ENCODE measurements at places on chromosomes 3 and 15. TPM values are rescaled to one million over a fixed set of nuclear protein-coding genes. Genes with fewer than 3 reads are reported as not detected.

GRCh38 chr3:46971742-46972141 lies 4.8 kb downstream of the CCDC12 start:
- DNase-seq = no peak

DNA sequence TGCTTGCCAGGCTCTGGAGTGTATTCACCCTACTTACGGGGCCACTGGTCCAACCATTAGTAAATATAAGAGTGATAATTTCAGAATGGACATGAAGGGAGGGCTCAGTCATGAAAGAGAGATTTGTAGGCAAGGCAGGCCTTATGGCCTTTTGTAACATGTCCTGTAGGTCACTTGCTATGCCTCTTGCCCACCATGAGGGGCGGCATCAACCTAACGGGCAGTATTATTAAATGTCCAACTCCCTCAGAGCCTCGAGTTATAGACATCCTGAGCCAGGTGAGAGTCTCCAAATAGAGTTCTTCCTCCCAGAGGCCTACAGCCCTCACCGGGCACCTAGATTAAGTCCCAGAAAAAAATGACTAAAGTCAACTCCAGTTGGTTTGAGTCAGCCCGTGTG lies 30.2 kb downstream of the ONECUT1 start:
- DNase-seq = no peak

- no peak for DNase-seq
Observed at GRCh38 chr3:115628075-115628412, 4.7 kb downstream of the GAP43 start.

DNA sequence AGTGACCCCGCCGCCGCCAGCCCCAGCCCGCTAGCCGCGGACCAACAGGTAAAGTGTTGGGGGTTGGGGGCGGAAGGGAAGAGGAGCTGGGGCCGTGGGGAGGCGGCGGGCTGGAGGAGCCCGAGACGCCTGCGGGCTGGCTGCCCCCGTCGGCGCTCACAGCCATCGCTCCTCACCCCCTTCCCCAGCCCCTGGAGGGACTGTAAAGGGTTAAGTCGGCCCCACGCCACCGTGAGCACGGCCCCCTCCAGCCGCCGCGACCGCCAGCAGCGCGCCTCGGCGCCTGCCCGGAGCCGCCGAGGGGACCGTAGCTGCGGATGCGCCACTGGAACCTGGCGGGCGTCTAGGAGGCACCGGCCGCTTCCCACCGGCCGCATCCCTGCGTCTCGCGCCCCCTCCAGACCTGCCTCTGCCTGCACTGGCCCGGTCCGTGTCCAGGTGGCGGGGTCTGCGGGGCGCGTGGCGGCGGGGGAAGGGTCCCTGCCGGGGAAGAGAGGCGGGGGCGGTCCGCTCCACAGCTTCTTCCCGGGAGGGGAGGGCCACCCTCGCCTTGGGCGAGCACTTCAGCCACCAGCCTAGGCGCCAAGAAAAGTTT lies 522 bp downstream of the MED12L start:
- DNase-seq = peak; percentile 31

DNA sequence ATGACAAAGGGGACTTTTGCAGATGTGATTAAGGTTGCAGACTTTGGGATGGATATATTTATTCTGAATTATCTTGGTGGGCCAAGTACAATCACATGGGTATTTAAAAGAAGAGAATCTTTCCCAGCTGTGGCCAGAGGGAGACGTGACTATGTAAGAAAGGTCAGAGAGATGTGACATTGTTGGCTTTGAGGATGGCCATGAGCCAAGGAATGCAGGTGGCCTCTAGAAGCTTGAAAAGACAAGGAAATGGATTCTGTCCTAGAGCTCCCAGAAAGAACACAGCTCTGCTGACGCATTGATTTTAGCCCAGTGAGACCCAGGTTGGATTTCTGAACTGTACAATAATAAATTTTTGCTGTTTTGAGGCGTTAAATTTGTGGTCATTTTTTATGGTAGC lies 616.0 kb upstream of the TBL1XR1 start:
- DNase-seq = no peak

- DNase-seq = no peak
Observed at GRCh38 chr3:156803952-156804741, 22.0 kb upstream of the LEKR1 start.

DNA sequence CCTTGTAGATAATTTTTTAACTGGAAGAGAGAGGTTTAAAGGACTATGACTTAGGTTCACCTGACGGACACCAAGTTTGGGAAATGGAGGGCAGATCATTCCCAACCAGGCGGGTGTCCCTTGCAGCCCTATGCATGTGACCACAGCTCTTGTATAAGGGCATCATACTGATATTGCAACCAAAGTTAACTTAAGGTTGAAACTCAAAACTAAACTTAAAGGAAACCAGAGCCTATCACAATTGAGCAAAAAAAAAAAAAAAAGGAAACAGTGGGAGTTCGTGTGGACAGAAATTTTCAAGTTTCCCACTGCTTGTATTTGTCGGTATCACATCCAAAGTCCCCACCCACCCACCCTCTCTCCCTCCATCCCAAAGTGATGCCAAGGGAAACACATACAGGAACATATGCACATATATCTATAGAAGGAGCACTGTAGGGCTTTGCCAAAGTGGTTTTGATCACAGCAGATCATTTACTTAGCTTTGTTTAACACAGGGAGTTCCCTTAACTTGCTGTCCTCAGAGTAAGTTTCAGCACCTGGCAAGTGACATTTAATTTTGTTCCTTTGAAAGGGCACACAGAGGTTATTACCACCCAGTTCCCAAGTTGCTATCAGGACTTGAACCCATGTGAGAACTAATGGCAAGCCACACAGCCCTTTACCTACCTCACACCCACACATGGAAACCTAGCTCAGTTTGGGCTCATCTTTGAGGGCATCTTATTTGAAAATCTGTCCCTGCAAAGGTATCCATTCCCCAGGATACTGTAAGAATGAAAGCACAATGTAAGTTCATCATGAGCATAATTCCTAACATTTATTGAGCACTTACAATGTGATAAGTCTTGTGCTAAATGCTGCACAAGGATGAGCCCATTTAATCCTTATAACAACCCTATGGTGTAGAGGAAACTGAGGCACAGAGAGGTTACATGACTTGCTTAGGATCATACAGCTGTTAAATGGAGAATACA lies 204.5 kb upstream of the CMC1 start:
- DNase-seq = no peak

DNA sequence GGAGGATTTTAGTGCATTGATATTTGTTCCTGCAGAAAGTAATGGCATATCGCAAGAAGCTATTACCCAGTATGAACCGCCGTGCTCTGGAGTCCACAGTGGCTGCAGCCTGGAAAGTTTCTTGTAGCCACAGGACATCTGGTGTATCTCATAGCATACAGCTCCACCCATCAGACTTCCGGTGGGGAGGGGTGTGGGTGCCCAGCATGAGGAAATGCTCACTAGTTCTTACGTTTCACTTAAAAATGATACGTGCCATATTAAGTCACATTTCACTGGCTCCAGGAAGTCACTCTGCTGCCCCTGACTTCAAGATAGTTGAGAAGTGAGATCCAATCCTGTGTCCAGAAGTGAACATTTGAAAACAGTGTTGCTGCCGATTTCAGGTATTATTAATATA lies 990.4 kb downstream of the GBE1 start:
- DNase-seq = no peak

- no peak for DNase-seq
Observed at GRCh38 chr15:25515633-25516032, 76.8 kb upstream of the UBE3A start.

GRCh38 chr3:23960649-23961048 lies 15.6 kb downstream of the NR1D2 start:
- no peak for DNase-seq

GPR15 gene
- not detected for polyA plus RNA-seq

SLCO2A1 gene
- 19.5 TPM for polyA plus RNA-seq

CAPN3 gene
- 37.5 TPM for polyA plus RNA-seq

Data from left kidney (tissue), 8 donors.